Ascending aorta (tissue), 2 donors: ENCODE measurements at places on chromosomes 2 and 18. TPM values are rescaled to one million over a fixed set of nuclear protein-coding genes. Genes with fewer than 3 reads are reported as not detected.

DNA sequence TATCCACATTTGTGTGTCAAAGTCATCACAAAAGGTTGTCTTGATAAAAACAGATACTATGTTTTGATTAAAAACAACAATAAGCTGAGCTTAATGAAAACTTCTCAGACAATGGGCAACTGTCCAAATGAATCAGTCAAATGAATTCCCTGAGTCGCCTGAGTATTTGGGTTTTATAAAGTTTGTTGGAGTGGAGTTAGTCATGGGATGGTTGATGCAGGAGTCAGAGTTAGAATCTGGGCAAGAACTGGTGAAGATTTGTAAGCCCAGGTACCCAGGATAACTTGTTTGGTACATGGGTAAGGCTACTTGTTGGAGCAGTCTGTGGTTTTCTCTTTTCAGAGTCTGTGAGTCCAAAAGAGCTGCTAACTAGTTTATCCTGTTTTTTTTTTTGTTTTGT, 34.4 kb upstream of the RAPGEF4 start:
- H3K4me3 ChIP-seq = no peak overlapping the region
- no peaks in the 10 kb centered on the region for H3K4me1 ChIP-seq
- no peak for DNase-seq
- H3K27ac ChIP-seq = no peak overlapping the region

DNA sequence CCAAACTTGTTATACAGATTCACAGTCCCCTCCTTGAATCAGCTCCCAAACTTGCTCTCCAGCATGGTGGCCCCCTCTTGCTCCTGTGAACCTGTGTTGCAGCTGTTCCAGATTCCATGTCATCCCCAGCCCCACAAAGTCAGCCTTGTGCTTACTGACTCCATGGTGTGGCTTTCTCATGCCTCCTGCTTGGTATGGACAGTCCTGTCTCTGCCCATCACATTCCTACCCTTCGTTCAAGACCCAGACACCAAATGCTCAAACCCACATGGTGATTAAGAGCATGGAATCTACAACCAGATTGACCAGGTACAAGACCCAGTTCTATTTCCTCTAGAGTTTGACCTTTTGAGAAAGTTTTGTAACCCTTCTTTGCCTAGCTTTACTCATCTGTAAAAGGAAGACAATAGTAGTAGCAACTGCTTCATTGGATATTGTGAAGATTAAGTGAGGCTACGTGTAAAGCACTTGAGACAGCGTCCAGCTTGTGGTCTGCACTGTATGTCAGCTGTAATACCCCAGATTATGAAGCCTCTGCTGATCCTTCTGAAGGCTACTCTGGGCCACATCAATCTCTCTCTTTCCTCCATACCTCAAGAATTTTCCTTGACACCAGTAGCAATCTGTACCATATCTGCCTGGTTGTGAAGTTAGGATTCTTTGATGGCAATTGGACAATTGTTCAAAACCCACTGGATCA, 146.4 kb upstream of the HAAO start:
- H3K27me3 ChIP-seq = no peaks in the 10 kb centered on the region
- no peak overlapping the region for H3K4me3 ChIP-seq
- peaks cover 6% of the 10 kb centered on the region for H3K4me1 ChIP-seq
- H3K36me3 ChIP-seq = no peaks in the 10 kb centered on the region
- H3K27ac ChIP-seq = peak overlapping the region; percentile 53
- DNase-seq = no peak

DNA sequence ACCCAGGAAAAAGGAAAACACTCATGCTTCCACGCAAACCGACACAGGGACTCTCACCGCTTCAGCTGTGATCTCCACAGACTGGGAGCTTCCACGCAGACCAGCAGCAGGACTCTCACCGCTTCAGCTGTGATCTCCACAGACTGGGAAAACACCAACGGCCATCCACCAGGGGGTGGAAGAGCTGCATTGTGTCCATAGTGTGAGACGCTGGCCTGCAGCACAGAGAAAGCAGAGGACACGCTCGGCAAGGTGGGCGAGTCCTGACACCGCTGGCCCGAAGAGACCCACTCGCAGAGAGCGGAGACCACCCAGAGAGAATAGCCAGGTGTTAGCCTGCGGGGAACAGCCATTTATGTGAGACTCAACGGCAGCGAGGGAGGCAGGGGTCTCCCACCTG, 42.5 kb upstream of the NFATC1 start:
- no peak overlapping the region for H3K27ac ChIP-seq
- peaks cover 36% of the 10 kb centered on the region for H3K36me3 ChIP-seq
- H3K4me3 ChIP-seq = no peak overlapping the region
- DNase-seq = no peak
- H3K4me1 ChIP-seq = no peaks in the 10 kb centered on the region

Gene ASXL2
- total RNA-seq = 8.7 TPM
